ENCODE measurements at places on chromosomes 4 and X.

DNA sequence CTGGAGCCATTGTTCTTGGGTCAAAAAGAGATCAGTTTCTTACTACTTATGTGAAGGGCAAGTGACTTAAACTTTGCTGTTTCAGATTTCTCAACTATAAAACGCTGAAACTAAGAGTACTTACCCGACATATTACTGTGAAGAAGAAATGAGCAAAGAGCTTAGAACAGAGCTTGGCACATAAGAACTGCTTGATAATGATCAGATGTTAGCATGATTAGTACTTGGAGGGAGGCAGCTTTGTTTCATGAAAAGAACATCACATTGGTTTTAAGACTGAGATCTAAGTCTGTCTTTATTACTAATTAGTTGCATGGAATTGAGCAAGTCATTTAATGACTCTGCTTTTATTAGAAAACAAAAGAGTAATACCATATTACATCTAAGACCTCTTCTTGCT is 169.1 kb downstream of the ARHGAP24 start:
- DNase-seq: no peak

DNA sequence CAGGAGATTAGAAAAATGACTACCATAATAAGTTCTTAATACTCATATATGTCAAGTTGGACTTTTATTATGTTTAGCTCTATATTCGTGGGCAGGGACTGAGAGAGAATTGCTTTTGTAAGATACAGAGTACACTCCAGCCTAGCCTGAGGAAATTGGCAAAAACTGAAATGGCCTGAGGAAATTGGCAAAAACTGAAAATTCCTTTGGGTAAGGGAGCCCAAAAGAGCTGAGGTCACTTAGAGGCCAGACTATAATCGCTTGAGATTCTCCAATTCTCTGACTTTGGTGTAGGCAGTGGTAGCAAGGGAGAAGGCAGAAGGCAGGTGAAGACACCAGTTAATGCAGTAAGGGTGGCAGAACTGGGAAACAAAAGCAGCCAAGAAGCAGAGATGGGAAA is 124.5 kb upstream of the HCCS start:
- peak; percentile 37 for DNase-seq

- DNase-seq: peak; percentile 10
Measured at GRCh38 chr4:133866328-133866699, 335.3 kb downstream of the PABPC4L start.

DNA sequence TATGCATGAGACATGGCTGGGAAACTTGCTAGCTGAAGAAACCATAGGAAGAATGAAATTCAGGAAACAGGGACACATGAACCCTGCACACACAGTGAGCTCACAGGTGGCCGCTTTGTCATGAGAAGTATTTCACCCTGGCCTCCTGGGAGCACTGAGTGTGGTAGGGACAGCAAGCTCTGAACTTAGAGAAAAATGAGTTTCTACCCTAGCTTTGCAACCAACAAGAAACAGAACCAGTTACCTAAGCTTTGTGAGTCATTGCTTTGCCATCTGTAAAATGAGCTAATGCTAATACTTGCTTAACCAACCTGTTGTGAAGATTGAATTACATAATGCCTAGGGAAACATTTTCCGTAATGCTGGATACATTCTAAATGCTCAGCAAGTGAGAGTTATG is 206.6 kb upstream of the HS3ST1 start:
- no peak for DNase-seq

DNA sequence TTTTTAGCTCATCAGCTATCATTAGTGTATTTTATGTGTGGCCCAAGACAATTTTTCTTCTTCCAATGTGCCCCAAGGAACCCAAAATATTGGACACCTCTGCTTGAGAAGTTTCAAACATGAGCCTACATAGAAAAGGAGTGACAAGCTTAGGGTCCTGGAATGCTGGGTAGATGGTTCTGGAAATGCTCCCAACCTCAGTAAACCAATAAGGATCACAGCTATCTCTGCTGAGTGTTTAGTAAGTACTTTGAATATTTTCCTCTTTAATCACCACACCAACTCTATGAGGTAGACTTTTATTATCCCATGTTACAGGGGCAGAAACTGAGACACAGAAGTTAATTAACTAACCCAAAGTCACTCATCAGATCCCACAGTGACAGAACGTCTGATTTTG is 164.9 kb upstream of the KLF3 start:
- DNase-seq: no peak

DNA sequence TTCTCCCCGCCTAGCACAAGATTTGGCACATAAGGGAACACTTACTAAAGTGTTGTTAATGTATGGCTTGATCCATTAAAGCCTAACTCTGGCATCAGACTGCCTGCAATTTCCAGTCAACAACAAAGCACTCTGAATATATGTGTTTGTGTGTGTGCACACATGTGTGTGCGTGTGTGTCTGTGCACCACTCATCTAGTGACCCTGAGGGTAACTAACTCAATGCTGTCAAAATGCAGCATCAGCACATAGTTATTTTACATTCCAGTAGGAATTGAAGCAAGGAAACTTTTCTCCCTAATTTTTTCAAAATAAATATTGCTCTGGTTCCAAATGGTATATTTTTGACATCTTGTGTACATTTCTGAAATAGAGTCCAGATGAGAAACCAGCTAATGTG is 94.4 kb downstream of the SHROOM4 start:
- DNase-seq: peak; percentile 77

DNA sequence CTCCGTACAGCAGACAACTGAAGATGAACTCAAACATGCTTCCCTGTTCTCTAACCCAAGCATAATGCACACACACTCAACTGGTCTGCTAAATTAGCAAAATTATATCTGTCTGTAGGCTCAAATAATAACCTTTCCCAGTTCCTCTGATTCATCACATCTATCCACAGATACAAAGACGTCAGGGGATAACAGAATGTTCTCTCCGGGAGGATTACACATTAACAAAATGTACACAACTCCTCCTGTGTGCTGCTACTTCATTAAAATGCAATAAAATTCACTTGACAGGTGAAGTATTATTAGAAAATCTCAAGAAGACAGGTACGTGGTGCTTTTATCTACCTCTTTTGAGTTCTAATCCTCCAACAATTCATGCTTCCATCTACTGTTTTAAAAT is 57.4 kb downstream of the FAT1 start:
- no peak for DNase-seq

- peak; percentile 99 for DNase-seq
Measured at GRCh38 chr4:7910952-7911578, 28.6 kb downstream of the AFAP1 start.

DNA sequence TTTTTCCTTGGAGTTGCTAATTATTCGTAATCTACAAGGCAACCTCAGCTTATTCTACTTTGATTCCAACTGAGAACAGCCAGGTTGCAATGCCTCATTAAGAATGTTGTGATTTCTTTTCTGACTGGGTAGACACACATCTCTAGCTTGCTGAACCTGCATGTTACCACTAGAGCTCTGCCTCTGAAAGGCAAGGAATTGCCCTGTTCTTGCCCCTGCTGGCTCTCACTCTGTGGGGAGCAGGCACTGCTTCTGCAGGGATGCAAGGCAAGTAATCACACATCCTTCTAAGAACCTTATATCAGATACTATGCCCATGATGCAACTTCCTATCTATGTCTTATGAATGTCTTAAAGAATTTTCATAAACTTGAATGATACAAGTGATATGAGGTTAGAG is 503.2 kb downstream of the PACRGL start:
- DNase-seq: no peak

DNA sequence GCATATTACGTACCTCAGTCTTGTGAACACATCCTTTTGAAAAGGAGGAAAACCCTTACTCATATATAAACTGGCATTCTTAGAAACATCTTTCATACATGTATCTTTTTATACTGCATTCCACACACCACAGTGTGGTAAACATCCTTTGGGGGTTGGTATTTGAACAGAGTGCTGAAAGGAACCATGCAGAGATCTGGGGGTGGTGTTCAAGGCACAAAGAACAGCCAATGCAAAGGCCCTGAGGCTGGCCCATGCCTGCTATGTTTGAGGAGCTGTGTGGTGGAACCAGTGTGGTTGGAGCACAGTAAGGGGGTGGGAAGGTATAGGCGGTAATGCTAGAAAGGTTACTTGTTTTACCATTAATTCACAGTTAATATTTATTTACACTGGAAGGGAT is 2.0 kb downstream of the ELK1 start:
- DNase-seq: no peak

DNA sequence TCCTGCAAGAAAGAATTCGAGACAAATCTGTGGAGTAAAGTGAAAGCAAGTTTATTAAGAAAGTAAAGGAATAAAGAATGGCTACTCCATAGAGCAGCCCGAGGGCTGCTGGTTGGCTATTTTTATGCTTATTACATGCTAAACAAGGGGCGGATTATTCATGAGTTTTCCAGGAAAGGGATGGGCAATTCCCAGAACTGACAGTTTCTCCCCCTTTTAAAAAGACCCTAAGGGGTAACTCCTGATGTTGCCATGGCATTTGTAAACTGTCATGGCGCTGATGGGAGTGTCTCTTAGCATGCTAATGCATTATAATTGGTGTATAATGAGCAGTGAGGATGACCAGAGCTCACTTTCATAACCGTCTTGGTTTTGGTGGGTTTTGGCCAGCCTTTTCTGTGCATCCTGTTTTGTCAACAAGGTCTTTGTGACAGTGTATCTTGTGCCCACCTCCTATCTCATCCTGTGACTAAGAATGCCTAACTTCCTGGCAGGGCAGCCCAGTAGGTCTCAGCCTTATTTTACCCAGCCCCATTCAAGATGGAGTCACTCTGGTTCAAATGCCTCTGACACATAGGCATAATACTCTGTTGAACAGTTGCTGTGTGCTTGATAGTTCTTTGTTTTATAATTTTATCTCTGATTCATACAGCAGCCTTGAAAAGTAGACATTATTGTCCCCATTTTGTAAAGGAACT is 25.8 kb downstream of the GAB1 start:
- no peak for DNase-seq

- DNase-seq: no peak
Measured at GRCh38 chr4:72378901-72379300, 190.1 kb downstream of the ADAMTS3 start.

DNA sequence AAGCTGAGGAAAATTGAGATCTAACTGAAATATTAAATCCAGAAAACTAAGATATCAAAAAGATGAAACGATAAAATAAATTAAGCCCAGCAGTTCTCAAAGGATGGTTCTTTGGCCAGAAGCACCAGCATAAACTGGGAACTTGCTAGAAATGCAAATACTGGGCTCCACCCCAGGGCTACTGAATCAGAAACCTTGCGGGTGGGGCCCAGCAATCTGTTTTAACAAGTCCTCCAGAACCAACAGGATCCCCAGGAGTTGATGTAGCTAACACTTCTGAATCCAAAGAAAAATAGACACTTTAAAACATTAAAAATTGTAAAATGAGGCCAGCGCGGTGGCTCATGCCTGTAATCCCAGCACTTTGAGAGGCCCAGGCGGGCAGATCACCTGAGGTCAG is 14.1 kb upstream of the TMEM154 start:
- no peak for DNase-seq

GRCh38 chr4:11483046-11483445 is 54.4 kb upstream of the HS3ST1 start:
- no peak for DNase-seq

DNA sequence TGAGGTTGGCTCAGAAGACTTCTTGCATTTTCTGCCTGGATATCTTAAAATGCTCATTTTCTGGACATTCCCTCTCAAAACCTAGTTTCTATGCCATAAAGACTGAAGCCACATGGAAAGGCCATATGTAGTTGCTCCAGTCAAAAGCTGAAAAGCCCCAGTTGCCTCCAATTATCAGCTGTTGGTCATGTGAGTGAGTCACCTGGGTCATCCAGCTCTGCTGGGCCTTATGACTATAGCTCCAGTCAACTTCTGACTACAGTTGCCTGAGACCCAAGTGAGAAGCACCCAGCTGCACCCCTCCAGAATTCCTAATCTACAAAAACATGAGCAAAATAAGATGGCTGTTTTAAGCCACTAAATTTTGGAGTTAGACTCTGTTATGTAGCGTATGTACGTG is 41.9 kb downstream of the HELQ start:
- DNase-seq: no peak

DNA sequence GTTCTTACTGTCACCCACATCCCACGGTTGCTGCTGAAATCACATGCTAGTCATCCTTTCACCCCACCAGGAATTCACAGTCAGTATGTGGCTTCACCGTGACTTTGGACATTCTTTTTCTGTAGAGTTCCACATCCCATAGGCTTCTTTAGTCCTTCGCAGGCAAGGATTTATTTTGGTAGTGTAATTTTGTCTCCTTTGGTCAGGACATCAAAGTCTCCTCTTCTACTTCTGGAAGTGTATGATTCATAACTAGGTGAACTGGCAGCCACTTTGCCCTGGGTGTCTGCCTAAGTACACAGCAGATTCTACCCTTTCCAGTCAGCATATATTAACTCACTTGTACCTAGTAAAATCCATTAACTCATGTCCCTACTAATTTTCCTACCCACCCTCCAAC is 38.3 kb upstream of the MMAA start:
- no peak for DNase-seq

- DNase-seq: no peak
Measured at GRCh38 chr4:37051111-37051510, 193.4 kb upstream of the NWD2 start.

GRCh38 chr4:26900765-26901164 is 40.1 kb downstream of the STIM2 start:
- peak; percentile 23 for DNase-seq

GRCh38 chr4:125338814-125339213 is 24.1 kb downstream of the FAT4 start:
- no peak for DNase-seq

GRCh38 chr4:30825008-30825770 is 105.0 kb downstream of the PCDH7 start:
- DNase-seq: no peak

DNA sequence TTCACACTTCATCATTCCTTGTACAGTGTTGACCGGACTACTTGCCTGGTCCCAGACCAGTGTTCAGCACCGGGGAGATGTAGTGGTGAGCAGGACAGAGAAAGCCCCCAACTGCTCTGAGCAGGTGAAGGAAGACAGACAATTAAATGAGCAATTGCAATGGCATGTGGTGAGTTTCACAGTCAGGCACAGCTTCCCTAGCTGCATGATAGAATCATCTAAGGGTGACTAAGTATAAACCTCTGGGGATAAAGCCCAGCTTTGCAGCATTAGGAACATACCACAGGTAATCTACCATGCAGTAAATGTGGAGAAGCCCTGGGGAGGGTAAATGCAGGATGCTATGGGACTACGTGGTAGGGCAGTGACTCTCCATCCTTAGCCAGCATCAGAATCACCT is 47.8 kb downstream of the TMA16 start:
- DNase-seq: no peak

GRCh38 chr4:6647169-6647568 is 6.7 kb downstream of the MRFAP1 start:
- no peak for DNase-seq

- DNase-seq: peak; percentile 46
Measured at GRCh38 chr4:106329041-106329618, 12.8 kb downstream of the AIMP1 start.

DNA sequence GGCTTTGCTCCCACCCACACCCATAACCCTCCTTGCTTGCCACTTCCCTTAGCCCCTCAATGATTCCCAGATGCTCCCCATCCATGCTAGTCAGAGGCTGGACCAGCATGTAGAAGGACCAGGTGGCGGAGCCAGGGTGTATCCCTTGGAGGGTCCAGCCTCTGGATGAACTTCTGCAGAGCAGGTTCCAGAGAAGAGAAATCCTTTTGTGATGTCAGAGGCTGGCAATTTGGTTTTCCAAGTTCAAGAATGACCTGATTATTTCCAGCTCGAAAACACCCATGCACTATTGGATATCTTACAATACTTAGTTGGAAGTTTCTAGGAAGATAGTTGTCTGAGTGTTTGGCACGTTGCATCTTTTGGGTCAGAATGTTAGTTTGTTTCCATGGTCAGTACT is 168.3 kb upstream of the RPS6KA3 start:
- no peak for DNase-seq
